Endodermal cell (in vitro differentiated cells): ENCODE measurements at places on chromosomes 6 and 20. TPM values are rescaled to one million over a fixed set of nuclear protein-coding genes. Genes with fewer than 3 reads are reported as not detected.

Gene LTB
- total RNA-seq, result 1.2 to 10.6 TPM (median 1.3 TPM) in 3 replicates

Gene PABPC1L
- total RNA-seq, result 127 and 142 TPM in 2 replicates

Gene PKIG
- 74.5 to 77.6 TPM (median 75.4 TPM) in 3 replicates for total RNA-seq

DNA sequence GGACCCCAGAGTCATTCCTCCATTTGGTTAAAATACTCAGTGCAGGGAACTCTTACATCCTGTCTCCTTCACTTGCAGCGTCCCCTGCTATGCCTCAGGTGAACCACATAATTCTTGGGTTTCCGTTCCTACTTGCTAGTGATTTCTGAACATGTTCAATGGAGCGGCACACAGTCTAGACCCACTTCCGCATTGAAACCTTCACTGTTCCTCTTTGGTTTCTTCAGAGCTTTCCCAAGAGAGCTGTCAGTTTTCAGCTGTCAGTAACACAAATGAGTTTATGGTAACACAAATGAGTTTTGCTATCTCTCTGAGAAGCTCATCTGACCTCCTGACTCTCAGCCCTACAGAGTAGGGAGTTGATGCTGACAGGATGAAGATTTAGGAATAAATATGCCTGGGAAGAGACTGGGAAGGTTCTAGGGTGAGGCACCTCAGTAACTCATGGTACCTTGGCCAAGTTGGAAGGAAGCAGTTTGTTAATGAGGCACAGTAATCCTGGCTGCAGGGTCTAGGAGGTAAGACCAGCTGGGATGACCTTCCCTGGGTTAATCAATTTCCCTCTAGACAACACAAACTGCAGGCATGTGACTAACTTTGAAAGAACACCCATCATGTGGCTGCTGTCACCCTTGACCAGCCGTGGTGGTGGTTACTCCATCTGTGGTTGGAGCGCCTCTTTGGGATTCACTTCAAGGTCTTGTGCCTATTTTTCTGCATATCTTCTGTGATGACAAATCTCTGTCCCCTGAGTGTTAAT is 5.4 kb downstream of the SYS1 start:
- peaks cover 11% of the 10 kb centered on the region for H3K4me1 ChIP-seq
- DNase-seq, result no peak
- no peaks in the 10 kb centered on the region for H3K27me3 ChIP-seq
- no peak overlapping the region for H3K4me3 ChIP-seq

Gene PROKR2
- total RNA-seq, result not detected in 3 replicates

GRCh38 chr6:137571854-137572253 is 77.7 kb upstream of the OLIG3 start:
- no peaks in the 10 kb centered on the region for H3K27me3 ChIP-seq
- peak; percentile 88 for DNase-seq
- no peaks in the 10 kb centered on the region for H3K4me1 ChIP-seq
- no peak overlapping the region for H3K27ac ChIP-seq

Gene UTRN
- total RNA-seq, result 62.3 and 79.7 TPM in 2 replicates

Gene DEF6
- total RNA-seq, result 4.8 and 6.3 TPM in 2 replicates

DNA sequence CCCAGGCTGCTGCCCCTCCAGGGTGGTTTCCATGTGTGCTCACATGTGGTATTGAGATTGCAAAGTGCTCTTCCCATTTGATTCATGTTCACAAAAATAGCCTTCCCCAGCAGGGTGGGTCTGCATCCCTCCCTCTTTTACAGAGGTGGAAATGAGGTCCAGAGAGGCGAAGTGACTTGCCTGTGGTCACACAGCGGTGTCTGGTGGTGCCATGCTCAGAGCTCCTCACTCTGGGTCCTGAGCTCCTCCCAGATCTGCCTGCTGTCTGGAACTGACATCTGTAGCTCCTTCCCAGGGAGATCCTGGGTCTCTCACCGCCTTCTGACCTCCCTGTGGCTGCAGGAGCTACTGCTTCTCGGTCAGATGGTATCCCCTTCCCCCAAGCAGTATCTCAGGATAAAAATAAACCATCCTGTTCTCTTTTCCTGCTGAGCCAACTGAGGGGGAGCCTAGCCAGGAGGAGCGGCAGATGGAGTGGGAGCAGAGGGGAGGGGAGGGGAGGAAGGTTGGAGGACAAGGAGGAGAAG is 11.9 kb downstream of the CD40 start:
- H3K4me1 ChIP-seq, result no peaks in the 10 kb centered on the region
- H3K27ac ChIP-seq, result no peak overlapping the region
- peaks cover 39% of the 10 kb centered on the region for H3K27me3 ChIP-seq
- no peak overlapping the region for H3K4me3 ChIP-seq
- no peaks in the 10 kb centered on the region for H3K36me3 ChIP-seq

Gene MAK
- total RNA-seq, result 0.35 and 0.47 TPM in 2 replicates

DNA sequence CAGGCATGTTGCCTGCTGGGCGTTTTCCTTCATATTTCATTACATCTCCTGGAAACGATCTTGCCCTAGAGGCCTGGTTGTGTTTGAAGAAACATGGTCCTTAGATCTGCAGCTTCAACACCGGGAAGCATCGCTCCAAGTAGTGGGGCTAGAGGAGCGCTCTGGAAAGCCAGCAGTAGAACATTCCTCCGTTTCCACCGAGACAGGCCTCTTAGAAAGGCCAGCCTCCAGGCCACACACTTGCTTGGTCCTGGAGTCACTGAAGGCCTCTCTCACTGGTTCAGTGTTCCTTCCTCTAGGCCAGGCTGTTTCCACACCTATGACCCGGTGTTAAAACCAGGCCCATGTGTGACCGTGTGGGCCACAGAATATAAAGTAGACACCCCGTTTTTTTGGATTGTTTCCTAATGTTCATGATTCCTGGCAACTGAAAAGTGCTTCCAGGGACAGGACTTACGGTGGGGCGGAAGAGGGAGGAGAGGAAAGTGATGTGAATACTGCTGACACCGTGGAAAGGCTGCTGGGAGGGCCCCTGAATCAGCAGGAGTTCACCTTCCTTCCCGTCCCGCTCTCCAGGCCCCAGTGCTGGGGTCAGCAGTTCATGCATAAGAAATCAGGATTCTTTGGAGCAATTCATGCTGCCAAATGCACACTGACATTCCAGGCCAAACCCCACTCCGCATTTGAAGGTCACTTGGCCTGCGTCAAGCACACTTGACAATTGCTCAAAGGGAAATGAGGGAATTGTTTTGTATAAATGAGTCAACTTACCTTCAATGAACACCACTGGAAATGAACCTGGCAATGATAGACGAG is 83.8 kb downstream of the IYD start:
- no peaks in the 10 kb centered on the region for H3K36me3 ChIP-seq
- H3K4me1 ChIP-seq, result no peaks in the 10 kb centered on the region

Gene KCNS1
- 0.18 to 0.34 TPM (median 0.28 TPM) in 3 replicates for total RNA-seq

Gene BHLHE23
- not detected in 2 replicates for total RNA-seq

Gene BPIFB2
- total RNA-seq, result not detected in 2 replicates

DNA sequence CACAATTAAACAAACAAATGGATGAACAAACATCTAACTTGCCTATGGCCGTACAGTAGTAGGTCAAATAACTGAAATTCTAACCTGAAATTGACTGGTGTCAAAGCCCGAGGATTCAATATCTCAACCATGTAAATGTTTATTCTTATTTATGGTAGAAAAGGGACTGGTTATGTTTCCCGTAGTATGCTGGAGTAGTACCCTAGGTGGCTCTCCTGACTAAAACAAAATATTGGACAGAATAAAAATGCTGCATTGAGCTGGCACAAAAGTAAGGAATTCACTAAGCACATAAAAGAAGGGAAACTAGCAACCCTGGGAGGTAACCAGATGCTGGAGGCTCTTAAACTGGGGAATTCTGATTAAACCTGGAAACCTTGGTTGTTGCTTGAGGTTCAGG is 117.1 kb upstream of the PREP start:
- H3K27me3 ChIP-seq, result peaks cover 7% of the 10 kb centered on the region
- H3K36me3 ChIP-seq, result no peaks in the 10 kb centered on the region
- H3K27ac ChIP-seq, result no peak overlapping the region
- H3K4me1 ChIP-seq, result no peaks in the 10 kb centered on the region

GRCh38 chr20:3461911-3462677 is 8.7 kb upstream of the ATRN start:
- no peak overlapping the region for H3K27ac ChIP-seq
- H3K4me1 ChIP-seq, result no peaks in the 10 kb centered on the region
- H3K27me3 ChIP-seq, result peaks cover 16% of the 10 kb centered on the region
- DNase-seq, result no peak
- H3K4me3 ChIP-seq, result no peak overlapping the region
- H3K36me3 ChIP-seq, result no peaks in the 10 kb centered on the region

Gene E2F1
- total RNA-seq, result 9.4 to 29.0 TPM (median 26.9 TPM) in 3 replicates

GRCh38 chr20:63711085-63711645 is 3.3 kb downstream of the ZGPAT start:
- DNase-seq, result no peak
- peaks cover 62% of the 10 kb centered on the region for H3K36me3 ChIP-seq
- no peak overlapping the region for H3K27ac ChIP-seq
- no peaks in the 10 kb centered on the region for H3K27me3 ChIP-seq
- peaks cover 12% of the 10 kb centered on the region for H3K4me1 ChIP-seq

Gene SIRPB1
- total RNA-seq, result 0.42 to 1.1 TPM (median 0.47 TPM) in 3 replicates

GRCh38 chr20:2757969-2758368 is 42.5 kb downstream of the CPXM1 start:
- no peaks in the 10 kb centered on the region for H3K36me3 ChIP-seq
- no peak for DNase-seq
- peaks cover 5% of the 10 kb centered on the region for H3K4me1 ChIP-seq
- no peak overlapping the region for H3K27ac ChIP-seq
- no peak overlapping the region for H3K4me3 ChIP-seq

- H3K4me3 ChIP-seq, result no peak overlapping the region
- DNase-seq, result no peak
- H3K27me3 ChIP-seq, result no peaks in the 10 kb centered on the region
- H3K36me3 ChIP-seq, result no peaks in the 10 kb centered on the region
These were observed 132.4 kb upstream of the MAN1A1 start for GRCh38 chr6:119481976-119482375.

GRCh38 chr6:102223942-102224341 is 830.4 kb downstream of the GRIK2 start:
- H3K4me1 ChIP-seq, result no peaks in the 10 kb centered on the region
- H3K36me3 ChIP-seq, result no peaks in the 10 kb centered on the region
- no peak overlapping the region for H3K27ac ChIP-seq
- no peak for DNase-seq

DNA sequence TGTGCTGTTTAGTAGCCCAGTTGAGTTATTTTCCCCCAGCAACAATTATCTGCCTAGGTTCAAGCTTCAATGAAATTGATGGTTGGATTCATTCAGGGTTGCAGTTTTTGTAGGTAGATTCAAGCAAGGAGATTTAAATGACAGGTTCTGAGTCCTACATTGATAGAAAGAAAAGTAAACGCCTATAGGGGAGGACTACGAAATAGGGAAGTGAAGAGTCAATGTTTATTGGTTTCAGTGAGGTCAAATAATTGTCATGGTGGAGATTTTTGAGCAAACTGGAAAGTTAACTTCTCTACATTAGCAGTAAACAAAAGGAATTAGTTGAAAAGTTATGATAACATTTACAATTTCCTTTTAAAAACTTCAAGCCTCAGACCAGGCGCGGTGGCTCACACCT is 734 bp upstream of the WFDC13 start:
- H3K27ac ChIP-seq, result no peak overlapping the region
- no peaks in the 10 kb centered on the region for H3K36me3 ChIP-seq
- no peaks in the 10 kb centered on the region for H3K27me3 ChIP-seq
- H3K4me1 ChIP-seq, result peaks cover 4% of the 10 kb centered on the region

Gene ALDH5A1
- total RNA-seq, result 6.8 to 9.6 TPM (median 9.5 TPM) in 3 replicates

- H3K4me1 ChIP-seq, result no peaks in the 10 kb centered on the region
- H3K27ac ChIP-seq, result no peak overlapping the region
- no peak for DNase-seq
These were observed 173.8 kb upstream of the RAB32 start for GRCh38 chr6:146369866-146370265.

DNA sequence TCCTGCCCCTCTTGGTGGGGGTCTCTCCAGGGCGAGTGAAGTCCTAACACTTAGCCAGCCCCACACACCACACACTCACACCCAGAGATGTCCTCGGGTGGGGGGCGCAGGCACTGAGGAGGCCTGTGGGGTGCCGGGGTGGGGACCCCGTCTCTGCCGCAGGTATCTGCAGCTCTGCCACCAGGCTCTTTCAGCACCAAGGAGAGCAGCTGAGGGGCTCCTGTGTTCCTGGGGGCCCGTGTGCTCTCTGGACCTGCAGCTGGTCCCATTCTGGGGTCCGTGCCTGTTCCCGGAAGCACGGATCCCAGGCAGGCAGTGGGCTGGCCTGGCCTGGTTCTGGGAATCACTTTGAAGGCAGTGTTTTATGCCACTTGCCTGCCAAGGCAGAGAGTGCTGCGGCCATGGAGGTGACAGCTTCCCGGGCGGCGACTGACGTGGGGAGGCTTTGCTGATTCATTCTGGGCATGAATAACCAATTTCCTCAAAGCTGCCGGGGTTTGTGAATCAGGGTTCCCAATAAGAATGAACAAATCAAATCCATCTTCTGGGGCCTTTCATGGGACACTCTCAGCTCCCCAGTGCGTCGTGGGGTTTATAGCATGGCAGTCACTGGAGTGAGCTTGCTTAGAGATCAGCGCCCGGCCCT is 54.4 kb upstream of the SLCO4A1 start:
- no peaks in the 10 kb centered on the region for H3K27me3 ChIP-seq
- DNase-seq, result peak; percentile 84
- no peaks in the 10 kb centered on the region for H3K4me1 ChIP-seq

DNA sequence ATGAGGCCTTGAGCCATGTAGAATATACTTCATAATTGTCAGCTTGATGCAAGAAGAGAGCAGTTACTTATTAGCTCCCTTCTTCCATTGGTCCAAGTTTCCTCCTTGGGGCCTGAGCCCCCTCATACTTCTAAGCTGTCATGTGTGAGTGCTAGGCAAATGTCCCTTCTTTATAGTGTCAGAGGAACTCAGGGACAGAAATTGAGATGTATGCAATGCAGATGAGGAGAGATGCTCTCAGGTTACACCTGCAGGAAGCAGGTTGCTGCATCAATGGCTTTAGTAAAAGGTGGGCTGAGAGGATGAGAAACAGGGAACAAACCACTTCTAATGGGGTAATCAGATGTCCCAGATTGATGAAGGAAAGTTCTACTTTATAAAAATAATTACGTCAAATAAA is 6.7 kb upstream of the PDSS2 start:
- no peak overlapping the region for H3K27ac ChIP-seq
- H3K4me1 ChIP-seq, result no peaks in the 10 kb centered on the region
- H3K27me3 ChIP-seq, result no peaks in the 10 kb centered on the region
- no peaks in the 10 kb centered on the region for H3K36me3 ChIP-seq
- H3K4me3 ChIP-seq, result no peak overlapping the region

Gene SNX3
- 69.2 to 86.9 TPM (median 79.2 TPM) in 3 replicates for total RNA-seq

DNA sequence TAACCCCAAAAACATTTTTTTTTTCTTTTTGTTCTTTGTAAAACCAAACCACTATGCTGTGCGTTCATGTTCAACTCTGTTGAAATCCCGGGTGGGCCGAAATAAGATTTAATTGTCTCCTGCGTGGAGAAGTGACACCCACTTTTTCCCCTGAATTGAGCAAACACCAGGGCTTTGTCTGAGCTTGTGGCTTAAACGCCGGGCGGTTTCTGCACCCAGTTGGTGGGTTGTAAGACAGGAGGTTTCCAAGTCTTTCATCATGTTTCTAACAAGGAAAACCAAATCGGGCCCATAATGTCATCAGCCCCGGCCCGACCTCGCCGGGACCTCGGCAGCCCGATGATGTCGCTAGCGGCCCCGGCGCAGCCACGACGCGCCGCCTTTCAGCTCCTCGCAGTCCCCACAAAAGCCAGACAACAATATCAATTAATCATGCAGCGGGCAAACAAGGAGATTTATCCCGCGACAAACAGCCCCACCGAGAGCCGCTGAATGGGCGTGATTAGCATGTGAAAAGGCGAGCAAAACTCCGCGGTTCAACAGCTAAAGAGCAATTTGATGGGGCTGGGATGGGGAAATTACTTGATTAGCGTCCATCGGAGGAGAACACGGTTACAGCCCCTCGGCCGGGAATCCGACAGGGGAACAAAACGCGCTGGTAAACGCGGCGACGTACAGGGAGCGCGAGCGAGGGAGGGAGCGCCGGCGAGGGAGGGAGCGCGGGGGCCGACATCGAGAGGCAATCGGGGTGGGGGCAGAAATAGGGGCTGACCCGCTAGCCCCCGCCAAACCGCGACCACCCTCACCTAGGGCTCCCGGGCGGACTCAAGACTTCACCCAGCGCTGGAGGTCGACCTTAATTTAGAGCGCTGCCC is 5.3 kb downstream of the LINC00237 start:
- DNase-seq, result peak; percentile 86
- peak overlapping the region; percentile 79 for H3K4me3 ChIP-seq
- no peaks in the 10 kb centered on the region for H3K36me3 ChIP-seq
- H3K4me1 ChIP-seq, result no peaks in the 10 kb centered on the region
